ENCODE measurements at places on chromosomes 1 and 21.

- no peak for DNase-seq
Measured at GRCh38 chr1:36224537-36225282, 467 bp downstream of the THRAP3 start.

DNA sequence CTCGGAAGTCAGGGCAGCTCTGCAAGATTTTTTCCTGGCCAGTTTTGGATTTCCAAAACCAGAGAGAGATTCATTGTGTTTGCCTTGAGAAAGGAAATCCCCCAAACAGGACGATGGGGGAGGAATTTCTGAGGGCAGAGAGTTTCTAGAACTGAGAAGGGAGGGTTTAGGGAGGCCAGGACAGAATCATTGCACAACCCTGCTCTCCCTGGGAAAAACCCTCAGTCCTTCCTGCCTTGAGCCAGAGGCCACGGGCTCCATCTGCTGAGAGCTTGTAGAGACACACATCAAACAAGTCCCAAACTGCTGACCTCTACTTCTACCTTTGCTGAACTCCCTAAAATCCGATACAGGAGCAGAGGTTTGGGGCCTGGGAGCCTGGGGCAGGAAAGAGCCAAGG, 99.7 kb downstream of the NMNAT2 start:
- DNase-seq = no peak

DNA sequence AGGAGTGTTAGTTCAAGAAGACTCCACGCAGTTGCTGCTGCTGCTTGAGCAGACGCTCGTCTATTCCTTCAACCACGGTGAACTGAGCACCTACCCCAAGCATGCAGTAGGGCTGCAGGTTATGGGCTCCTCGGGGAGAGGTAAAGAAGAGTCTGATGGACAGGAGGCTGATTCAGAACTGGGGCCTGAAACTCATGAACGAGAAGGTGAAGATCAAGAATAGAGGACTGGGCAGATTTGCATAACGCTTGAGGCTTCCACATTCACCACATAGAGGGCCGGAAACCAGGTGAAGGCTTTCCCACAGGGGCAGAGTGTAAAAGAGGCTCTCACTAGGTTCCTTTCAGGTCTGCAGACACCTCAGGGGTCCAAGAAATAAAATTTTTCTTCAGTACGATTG, 9.1 kb downstream of the ABCA4 start:
- no peak for DNase-seq

DNA sequence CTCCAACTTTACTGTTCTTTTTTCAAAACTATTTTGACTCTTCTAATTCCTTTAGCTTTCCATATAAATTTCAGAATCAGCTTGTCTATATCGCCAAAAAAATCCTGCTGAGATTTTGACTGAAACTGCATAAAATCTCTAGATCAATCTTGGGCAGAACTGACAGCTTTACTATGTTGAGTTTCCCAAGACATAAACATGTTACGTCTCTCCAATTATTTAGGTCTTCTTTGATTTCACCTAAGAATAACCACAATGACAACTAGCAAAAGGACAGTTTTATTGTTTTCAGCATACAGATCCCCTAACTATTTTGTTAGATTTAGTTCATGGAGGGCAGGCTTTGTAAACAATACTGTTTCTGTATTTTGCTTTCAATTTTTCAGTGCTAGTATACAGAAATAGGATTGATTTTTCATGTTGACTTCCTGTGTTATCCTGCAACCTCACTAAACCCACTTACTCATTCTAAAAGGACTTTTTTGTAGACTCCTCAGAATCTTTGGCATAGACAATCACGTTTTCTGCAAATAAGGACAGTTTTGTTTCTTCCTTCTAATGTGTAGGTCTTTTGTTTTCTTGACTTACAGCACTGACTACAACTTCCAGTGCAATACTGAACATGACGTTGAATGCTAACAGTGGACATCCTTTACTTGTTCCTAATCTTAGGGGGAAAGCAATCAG, 63.4 kb downstream of the NPHP4 start:
- no peak for DNase-seq

DNA sequence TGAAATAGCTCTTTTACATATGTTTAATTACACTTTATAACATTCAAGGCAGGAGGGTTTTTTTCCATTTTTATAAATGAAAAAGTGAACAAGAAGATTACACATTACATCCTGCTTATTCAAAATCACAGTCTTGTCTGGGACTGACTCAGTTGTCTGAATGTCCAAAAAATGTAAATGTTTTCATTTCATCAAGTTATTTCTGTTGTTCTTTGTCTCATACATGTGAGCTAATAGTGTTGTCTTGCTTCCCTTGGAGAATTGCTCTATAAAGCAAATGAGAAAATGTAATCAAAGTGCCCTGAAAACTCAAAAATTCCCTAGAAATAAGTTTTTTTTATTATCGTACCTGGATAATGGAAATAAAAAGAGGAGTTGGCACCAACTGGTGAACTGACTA, 242.9 kb downstream of the GRIK1 start:
- DNase-seq = no peak

DNA sequence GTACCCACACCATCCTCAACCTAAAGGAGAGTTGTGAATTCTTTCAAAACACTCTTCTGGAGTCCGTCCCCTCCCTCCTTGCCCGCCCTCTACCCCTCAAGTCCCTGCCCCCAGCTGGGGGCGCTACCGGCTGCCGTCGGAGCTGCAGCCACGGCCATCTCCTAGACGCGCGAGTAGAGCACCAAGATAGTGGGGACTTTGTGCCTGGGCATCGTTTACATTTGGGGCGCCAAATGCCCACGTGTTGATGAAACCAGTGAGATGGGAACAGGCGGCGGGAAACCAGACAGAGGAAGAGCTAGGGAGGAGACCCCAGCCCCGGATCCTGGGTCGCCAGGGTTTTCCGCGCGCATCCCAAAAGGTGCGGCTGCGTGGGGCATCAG, 638 bp upstream of the OLIG2 start:
- no peak for DNase-seq

- no peak for DNase-seq
Measured at GRCh38 chr1:10701145-10701544, 95.3 kb downstream of the CASZ1 start.

DNA sequence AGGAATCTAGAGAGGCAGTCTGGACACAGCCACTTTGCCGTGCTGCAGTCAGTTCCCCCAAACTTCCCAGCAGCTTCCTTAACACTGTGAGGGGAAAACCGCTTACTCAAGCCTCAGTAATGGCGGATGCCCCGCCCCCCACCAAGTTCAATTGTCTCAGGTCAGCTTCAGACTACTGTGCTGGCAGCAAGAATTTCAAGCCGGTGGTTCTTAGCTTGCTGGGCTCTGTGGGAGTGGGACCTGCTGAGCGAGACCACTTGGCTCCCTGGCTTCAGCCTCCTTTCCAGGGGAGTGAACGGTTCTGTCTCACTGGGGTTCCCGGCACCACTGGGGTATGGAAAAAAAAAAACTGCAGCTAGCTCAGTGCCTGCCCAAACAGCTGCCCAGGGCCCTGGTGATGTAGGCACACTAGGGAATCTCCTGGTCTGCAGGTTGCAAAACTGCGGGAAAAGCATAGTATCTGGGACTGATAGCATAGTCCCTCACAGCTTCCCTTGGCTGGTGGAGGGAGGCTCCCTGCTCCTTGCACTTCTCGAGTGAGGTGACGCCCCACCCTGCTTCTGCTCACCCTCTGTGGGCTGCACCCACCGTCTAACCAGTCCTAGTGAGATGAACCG, 23.7 kb upstream of the HFM1 start:
- DNase-seq = no peak

DNA sequence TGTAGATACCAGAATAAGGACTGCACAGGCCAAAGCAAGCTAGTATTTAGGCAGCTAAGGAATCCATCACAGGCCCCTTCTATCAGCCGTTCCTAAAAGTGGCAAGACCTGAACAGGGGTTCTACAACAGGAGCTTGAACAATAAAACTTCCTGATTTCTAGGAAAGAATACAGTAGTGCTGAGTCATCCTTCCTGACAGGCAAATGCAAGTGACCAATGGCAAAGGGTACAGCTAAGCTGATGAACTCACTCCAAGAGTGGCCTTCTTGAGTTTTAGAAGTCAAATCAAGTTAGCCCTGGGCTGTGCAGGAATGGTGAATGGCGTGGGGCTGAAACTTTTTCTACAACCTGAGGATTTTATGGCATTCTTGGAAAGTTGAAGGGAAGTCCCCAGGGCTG, 112.9 kb downstream of the GREM2 start:
- no peak for DNase-seq

DNA sequence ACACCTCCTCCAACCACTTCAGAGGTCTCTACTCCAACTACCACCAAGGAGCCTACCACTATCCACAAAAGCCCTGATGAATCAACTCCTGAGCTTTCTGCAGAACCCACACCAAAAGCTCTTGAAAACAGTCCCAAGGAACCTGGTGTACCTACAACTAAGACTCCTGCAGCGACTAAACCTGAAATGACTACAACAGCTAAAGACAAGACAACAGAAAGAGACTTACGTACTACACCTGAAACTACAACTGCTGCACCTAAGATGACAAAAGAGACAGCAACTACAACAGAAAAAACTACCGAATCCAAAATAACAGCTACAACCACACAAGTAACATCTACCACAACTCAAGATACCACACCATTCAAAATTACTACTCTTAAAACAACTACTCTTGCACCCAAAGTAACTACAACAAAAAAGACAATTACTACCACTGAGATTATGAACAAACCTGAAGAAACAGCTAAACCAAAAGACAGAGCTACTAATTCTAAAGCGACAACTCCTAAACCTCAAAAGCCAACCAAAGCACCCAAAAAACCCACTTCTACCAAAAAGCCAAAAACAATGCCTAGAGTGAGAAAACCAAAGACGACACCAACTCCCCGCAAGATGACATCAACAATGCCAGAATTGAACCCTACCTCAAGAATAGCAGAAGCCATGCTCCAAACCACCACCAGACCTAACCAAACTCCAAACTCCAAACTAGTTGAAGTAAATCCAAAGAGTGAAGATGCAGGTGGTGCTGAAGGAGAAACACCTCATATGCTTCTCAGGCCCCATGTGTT, 66.6 kb downstream of the TPR start:
- no peak for DNase-seq

DNA sequence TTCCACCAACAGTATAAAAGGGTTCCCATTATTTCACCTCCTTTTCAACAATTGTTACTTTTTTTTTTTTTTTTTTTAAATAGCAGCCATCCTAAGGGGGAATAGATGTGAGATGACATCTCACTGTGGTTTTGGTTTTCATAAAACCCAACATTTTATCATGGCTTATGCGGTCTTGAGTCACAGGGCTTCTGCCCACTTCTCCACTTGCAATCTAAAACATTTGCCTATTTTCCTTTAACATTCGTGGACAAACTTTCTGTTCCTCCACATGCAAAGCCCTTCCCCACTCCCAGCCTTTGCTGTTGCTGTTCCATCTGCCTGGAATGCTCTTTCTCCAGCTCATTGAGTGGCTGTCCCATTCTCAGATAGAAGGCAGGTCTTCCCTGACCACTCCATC, 239.7 kb upstream of the KCNK2 start:
- no peak for DNase-seq

- no peak for DNase-seq
Measured at GRCh38 chr21:34521561-34521960, 9.6 kb upstream of the KCNE1 start.

GRCh38 chr1:188991221-188991930, 1486.3 kb downstream of the BRINP3 start:
- no peak for DNase-seq

DNA sequence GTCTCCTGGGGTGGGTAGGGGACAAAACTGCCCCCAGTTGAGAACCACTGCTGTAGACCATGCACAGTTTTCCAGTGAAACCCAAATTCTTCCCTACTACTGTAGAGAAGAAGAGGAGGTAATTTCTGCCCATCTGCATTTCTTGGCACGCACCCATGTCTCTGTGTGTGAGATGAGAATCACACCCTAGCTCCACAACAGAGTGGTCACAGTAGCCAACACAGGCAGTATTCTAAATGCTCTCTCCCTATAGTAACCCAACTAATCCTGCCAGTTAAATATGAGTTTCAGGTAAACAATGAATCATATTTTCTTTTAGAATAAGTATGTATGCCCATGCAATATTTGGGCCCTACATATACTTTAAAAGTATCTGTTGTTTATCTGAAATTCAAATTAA, 1.2 kb upstream of the CAPN2 start:
- no peak for DNase-seq

DNA sequence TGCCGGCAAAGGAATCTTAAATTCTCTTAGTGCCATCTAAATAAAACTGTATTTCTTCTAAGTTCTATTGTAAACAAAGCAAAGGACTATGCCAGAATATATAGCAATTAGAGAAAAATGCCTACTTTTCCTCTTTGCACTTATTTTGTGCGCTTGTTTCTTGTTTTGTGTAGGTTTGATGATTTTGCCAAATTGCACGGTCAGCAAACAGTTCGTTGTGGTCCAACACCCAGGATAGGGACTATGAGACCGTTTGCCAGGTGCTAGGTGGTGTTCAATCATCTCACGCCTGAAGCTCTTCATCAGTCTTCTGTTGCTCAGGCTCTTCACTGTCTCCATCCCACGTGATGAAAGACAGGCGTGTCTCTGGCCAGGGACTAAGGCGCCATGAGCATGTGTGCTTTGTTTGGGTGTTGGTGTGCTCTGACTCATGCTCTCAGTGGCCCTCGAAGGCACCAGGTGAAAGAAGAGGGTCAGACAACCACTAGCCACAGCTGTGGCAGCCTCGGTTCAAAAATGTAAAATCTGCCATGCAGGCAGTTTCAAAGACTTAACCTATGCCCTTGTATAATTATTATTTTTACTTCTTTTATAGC, 36.9 kb upstream of the KCNE1 start:
- no peak for DNase-seq

DNA sequence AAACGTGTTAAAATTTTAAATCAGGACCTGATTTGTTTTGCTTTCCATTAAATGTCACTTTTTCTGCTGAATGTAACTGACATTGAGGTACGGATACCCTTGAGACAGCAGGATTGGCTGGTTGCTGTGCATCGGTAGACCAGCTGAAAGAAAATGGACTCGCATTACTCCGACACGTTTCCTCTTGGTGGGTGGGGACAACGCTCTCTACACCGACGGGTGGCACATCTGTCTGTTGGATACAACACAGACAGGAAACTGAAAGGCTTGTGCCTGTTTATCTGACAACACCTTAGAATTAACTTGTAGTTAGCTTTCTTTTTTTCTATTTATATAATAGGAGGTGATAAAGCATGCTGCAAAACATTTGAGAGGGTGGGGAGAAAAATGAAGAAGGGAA, 19.4 kb downstream of the PRPF38A start:
- DNase-seq = peak; percentile 68

GRCh38 chr1:17731460-17731859, 23.7 kb upstream of the ACTL8 start:
- DNase-seq = no peak

DNA sequence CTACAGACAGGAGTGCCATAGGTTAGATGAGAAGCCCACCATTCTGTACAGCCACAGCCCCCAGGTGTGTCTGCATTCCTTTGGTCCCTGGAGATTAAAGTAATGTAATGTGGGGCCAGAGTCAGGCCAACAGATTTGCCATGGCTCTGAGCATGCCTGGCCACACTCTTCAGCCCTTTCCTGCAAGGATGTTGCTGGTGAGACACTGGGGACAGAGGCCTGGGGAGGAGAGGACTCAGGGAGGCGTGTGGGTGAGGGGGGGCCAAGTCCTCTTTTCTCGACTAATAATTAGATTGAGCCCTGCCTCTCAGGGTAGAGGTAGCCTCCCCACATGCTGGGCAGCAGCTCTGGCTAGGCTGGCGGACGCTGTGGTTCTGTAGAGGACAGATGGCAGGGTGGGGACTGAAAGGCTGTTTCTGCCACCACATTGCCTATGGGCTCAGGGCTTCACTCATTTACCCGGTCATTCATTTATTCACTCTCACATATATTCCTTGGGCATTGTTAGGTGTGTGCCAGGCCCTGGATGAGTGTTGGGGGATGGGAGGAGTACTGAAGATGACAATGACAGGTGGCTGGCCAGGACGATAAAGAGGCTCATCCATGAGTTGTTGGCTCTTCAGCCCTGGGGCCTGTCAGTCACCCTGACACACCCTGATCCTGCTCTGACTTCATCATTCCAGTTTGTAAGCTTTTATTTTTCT, 7.1 kb upstream of the PRCC start:
- no peak for DNase-seq

All from T follicular helper cell (primary cell).